Neural progenitor cell (in vitro differentiated cells): ENCODE measurements at places on chromosomes 6 and 20.

DNA sequence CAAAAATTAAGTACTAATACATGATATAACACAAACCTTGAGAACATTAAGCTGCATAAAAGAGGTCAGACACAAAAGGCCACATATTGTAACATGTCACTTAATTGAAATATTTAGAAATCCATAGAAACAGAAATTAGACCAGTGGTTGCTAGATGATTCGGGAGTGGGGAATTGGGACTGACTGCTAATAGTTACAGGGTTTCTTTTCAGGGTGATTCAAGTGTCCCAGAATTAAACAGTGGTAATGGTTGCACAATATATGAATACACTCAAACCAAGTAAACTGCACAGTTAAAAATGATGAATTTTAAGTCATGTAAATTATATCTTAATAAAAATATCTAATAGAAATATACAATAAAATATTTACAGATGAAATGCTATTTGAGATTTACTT, 174.5 kb downstream of the WDR27 start:
- DNase-seq = no peak

DNA sequence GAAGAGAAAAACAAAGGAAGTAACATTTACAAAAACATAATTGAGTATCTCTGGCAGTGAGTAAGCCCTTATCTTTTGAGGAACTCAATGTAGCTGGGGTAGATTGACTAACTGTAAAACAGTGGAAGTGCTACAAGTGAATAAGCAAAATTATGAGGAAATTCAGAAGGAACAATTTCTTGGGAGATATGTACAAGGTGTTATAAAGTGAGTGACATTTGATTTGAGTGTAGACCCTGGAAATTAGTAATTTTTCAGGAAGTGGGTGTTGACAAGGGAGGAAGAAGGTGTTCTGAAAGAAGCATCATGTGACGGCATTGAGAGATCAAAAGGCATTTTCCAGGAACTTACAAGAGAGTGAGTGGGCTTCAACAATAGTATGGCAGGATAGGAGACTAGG, 22.2 kb downstream of the XRN2 start:
- no peak for DNase-seq

- no peak for DNase-seq
Measured at GRCh38 chr20:10519361-10520046, 84.4 kb downstream of the SLX4IP start.

DNA sequence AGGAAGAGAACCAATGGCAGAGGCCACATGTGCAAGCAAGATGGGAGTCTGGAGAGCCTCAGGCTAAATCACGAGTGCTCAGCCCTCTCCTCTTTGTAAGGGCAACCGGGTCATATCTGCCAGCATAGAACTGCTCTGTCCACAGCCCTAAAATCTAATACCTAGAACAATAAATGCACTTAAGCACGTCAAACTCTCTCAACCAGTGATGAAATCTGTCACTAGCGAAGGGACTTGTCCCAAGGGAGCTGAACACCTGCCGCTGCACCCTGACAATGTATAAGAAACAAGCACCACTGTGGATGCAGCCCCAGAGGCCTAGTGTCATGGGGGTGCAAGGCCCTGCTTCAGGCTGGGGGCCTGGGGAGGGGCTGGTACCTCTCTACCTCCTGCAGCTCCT, 82.5 kb downstream of the PRL start:
- DNase-seq = no peak

DNA sequence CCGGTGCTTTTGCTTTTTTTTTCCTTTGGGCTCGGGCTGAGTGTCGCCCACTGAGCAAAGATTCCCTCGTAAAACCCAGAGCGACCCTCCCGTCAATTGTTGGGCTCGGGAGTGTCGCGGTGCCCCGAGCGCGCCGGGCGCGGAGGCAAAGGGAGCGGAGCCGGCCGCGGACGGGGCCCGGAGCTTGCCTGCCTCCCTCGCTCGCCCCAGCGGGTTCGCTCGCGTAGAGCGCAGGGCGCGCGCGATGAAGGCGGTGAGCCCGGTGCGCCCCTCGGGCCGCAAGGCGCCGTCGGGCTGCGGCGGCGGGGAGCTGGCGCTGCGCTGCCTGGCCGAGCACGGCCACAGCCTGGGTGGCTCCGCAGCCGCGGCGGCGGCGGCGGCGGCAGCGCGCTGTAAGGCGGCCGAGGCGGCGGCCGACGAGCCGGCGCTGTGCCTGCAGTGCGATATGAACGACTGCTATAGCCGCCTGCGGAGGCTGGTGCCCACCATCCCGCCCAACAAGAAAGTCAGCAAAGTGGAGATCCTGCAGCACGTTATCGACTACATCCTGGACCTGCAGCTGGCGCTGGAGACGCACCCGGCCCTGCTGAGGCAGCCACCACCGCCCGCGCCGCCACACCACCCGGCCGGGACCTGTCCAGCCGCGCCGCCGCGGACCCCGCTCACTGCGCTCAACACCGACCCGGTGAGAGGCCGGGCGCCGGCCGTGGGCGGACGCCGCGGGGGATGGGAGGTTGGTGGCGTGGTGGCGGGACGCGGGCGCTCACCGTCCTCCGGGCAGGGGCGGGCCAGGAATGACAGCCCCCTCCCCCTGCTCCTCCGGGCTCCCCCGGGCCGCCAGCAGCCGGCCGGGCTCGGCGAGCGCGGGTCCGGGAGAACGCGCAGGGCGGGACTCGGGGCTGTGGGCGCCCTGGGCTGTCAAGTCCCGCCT, 606 bp downstream of the ID4 start:
- peak; percentile 87 for DNase-seq

GRCh38 chr6:32761548-32761947, 1.8 kb downstream of the HLA-DQB2 start:
- no peak for DNase-seq

DNA sequence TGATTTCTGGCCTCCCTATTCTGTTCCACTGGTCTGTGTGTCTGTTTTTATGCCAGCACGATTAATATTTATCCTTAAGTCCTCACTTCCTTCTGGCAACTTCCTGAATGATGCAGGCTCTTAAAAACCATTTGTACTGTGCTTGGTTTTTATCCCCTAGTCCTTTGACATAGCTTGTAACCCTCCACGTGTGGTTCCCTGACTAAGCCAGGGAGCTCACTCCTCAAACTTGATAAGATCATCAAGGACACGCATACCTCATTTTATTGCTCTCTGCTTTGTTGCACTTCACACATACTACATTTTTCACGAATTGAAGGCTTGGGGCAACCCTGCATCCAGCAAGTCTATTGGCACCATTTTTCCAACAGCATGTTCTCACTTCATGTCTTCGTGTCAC, 166.4 kb upstream of the UST start:
- no peak for DNase-seq

DNA sequence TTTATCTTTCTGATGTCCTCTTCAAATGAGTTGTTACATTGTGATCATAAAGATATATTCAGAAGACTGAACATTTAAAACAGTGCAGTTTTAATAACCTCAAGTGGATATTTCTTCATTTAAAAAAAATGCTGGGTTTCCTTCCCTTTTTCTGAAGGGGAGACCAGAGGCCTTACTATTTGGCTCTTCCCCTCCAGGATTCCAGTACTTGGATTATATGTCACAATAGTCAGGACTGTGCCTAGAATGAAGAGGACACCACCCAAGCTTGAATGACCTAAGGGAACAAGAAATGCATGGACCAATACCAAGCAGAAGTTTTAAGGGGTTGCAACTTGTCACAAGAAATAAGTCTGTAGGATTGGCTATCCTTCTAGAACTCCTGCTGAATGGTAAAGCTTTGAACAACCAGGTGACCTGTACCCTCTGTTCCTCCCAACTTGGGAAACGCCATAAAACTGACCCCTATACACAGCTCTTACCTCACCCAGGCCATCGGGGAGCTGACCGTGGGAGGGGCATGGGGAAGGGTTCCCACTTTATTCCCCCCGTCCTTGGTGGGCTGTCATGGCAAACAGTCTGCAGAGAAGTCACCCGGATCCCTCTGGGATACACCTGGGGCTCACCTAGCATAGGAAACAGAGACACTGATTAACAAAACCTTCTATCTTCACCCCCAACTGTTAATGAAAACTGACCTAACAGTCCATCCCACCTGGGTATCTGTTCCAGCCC, 2.0 kb downstream of the FRS3 start:
- no peak for DNase-seq

DNA sequence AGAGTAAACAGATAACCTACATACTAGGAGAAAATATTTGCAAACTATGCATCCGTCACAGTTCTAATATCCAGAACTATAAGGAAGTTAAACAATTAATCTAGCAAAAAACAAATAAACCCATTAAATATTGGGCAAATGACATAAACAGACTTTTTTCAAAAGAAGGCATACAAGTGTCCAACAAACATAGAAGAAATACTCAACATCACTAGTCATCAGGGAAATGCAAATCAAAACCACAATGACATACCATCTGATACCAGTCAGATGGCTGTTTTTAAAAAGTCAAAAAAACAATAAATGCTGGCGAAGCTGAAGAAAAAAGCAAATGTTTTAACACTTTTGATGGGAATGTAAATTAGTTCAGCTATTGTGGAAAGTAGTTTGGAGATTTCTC, 1117.7 kb upstream of the MAP3K7 start:
- DNase-seq = no peak

DNA sequence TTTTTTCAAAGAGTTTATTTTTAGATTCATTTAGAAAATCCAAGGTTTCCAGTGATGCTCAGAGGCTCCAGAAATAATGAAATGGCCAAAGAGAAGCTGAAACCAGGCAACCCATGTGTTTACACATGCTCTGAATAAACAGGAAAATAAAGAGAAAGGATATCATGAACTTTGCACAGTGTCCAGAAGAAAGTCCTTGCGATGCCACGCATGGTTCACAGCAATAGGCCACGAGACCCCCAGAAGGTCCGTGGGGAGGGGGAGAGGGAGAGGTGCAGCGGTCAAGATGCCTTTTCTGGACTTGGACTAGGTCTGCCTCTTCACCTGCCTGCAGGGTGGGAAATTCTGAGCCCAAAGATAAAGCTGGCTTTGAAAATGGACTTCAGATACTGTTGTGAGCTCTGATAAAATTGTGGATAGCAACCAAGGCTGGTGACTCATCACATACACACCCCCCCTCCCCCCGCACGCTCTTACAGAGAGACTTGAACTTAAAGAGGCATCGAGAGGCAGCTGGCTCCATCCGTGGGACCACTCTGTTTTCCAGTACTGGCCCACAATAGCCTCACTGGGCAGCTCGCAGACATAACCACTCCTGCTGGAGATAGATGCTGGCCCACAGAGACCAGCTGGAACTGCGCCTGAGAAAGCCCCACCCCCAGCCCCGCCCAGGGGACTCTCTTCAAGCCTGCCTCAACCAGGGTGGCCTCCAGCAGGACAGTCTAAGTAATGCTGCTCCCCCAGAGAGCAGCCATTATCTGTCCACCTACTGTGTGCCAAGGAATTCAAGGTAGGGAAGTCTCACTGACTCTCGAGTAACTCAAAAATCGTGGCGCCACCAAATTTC, 21.2 kb upstream of the NFATC2 start:
- peak; percentile 67 for DNase-seq
